ENCODE measurements at places on chromosomes 6 and 20.

- DNase-seq, result no peak
Observed at GRCh38 chr6:103122766-103123601, 1729.5 kb downstream of the GRIK2 start.

DNA sequence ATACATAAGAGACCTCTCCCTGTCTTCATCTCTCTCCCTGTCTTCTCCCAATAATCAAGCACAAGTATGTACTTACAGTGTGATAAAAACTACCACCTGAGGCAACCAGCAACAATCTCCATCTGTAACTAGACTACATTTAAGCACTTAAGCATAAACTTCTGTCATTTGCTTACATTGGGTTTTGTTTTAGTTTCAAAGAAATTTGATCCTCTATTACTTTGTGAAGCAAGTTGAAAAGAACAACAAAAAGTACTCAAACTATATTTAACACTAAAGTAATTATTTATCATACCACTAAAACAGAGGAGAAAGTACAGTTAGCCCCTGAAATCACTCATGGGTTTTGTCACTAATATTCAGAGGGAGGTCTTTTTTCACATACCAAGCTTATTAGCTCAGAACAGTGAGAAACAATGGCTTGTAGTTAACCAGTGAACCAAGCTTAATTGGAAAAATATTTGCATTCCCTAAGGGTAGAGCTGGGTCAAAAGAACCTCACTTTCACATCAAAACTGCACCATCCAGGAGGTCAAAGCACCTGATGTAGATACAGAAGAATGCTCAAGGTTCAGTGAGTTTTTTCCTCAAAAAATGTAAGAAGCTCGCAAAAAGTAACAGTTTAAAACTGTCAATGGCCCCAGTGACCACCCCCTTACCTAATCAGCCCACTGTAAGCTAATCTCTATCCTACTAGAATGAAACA lies 34.1 kb downstream of the DCDC2 start:
- DNase-seq, result no peak

DNA sequence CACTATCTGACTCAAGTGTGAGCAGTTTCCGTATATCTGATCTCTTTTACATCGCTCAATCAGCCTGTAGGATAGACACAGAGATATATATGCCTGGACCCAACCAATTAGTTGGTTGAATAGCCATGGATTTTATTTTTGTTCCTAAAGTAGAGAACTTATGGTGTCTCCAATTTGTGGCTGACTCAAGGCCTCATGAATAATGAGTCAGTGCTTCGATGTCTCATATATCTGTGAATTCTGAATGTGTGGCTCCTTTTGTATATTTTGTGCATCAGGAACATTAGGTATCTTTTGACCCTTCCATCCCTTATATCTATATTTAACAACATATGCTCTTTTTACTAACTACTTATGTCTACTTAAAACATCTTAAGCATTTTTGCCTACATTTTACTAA lies 64.5 kb downstream of the OR2B2 start:
- DNase-seq, result no peak

GRCh38 chr6:126983779-126984178 lies 134.7 kb upstream of the RSPO3 start:
- no peak for DNase-seq

GRCh38 chr6:148316308-148316707 lies 26.3 kb upstream of the SASH1 start:
- no peak for DNase-seq

- no peak for DNase-seq
Observed at GRCh38 chr20:49862607-49863200, 50.1 kb downstream of the SLC9A8 start.

DNA sequence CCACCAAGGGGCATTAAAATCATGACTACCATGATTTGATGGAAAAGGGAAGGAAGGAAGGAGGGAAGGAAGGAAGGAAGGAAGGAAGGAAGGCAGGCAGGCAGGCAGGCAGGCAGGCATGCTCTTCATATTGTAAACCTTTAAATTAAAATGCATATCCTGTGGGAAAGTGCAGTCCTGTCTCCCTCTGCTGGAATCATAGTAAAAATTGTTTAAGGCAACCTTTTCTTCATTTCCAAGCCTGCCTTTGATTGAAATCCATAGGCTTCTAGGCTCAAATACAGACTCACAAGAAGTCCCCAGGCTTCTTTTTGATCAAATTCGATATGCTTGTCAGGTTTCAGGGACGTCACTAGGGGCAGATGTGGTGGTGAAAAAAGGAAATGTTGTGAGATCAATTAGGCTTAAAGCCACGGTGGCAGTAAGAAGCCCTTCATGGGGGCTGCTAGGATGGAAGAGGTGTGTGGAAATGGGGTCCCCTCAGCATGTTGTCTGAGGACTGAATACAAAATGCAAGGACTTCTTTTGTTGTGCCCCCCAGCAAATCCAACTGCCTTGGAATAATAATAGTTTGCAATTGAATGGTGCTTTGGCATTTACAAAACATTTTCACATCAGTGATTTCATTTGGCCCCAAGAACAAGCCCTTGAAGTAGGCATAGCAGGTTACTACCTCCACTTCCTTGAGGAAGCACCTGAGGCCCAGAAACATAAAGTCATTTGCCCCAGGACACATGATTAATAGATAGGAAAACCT lies 25.6 kb upstream of the GABRR1 start:
- DNase-seq, result no peak

- DNase-seq, result no peak
Observed at GRCh38 chr6:142853244-142854180, 91.5 kb downstream of the HIVEP2 start.

DNA sequence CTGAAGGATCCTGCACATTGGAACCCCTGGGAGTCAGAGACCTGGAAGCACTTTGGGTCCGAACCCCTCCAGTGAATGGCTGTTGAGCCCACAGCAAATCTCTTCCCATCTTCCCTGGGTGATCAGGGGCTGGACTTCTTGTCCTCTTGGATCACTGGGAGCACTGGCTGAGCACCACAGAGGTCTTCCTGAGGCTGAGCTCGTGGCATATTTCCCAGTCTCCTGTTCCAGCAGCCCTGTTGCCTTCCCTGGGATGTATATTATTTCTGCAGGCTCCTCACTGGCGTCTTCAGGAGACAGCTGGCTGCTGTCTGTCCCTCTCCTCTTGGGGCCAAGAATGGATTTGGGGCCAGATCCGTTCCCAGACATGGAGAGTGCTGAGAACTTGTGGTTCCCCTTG lies 43.4 kb downstream of the PTK7 start:
- DNase-seq, result no peak

- DNase-seq, result peak; percentile 9
Observed at GRCh38 chr6:138455746-138456400, 43.4 kb downstream of the NHSL1 start.

DNA sequence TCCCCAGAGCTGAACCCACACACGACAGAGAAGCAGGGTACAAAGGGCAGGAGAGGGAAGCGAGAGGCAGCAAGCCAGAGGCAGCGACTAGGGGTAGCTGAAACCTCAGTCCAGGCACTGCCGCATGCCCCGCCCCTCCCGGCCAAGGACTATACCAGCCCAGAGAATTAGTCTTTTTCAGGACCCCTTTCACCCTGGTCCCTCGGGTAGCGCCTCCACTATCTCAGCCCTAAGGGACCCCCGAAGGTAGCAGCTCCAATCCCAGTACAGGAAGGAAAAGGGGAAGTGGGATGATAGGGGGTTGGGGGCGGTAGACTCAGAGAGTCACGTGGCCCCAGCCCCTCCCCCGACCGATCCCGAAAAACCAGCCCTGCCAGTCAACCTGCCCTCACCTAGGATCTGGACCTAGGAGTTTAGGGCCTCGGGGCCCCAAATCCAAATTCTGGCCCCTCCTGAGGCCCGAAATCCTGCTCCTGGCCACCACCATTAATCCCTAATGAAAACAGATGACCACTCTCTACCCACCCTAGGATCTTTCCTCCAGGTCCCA lies 1.3 kb downstream of the RGL2 start:
- DNase-seq, result no peak

GRCh38 chr20:38169636-38170193 lies 4.6 kb upstream of the TGM2 start:
- DNase-seq, result no peak

DNA sequence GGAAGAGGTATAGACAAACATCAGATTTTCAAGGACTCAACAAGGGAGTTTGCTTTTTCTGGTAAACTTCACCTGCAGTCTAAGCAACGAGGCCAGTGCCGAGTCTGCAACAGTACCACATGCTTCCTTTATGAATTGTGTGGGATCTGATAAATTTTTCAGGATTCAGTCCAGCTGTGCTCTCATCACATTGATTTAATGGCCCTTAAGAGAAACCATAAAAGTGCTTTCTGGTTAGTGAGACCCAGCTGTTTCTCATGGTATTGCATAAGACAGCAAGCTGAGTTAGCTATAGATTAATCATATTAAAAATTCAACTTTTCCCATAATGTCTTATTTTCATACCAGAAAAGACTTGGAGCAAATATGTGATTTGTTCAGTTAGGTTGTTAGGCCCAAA lies 291.4 kb downstream of the CENPW start:
- DNase-seq, result no peak

DNA sequence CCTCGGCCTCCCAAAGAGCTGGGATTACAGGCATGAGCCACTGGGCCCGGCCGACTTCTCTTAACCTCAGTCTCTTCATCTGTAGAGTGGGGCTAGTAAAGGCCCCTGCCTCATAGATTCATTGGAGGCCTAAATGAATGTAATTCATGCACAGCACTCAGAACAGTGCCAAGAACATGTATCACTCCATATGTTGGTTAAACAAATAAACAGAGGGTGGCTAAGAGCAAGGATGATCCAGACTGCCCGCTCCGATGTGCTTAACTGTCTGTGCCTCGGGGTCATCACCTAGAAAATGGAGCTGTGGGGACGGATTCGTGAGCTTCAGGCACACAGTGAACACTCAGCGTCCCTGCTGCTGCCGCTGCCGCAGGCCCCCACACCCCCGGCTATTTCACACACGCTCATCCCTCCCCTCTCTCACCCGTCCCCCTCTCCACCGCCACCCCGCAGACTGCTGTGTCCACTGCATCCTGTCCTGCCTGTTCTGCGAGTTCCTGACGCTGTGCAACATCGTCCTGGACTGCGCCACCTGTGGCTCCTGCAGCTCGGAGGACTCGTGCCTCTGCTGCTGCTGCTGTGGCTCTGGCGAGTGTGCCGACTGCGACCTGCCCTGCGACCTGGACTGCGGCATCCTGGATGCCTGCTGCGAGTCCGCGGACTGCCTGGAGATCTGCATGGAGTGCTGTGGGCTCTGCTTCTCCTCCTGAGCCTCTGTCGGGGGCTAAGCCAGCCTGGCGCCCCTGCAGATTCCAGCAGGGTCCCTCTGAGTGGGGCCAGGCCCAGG lies 14.8 kb downstream of the MDFI start:
- DNase-seq, result no peak

GRCh38 chr20:35287509-35288324 lies 3.1 kb upstream of the EIF6 start:
- DNase-seq, result no peak

DNA sequence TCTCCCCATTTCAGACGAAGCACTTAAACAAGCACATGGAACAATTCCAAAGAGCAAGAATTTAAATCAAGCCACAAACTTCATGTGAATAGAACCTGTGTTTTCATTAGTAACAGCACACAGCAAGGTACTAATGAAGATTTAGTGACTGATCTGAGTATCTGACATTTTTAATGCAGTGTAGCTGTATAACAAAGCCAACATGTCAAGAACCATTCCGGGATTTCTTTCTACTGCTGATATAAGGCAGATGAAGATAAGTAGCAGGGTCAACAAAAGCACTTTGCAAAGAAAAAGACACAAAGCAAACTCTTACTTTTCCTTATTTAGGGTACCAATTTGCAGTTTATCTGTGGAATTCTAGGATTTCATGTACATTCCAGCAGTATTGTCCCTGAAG lies 11.3 kb downstream of the SLC17A5 start:
- no peak for DNase-seq

GRCh38 chr20:2133318-2134183 lies 31.9 kb downstream of the STK35 start:
- no peak for DNase-seq

DNA sequence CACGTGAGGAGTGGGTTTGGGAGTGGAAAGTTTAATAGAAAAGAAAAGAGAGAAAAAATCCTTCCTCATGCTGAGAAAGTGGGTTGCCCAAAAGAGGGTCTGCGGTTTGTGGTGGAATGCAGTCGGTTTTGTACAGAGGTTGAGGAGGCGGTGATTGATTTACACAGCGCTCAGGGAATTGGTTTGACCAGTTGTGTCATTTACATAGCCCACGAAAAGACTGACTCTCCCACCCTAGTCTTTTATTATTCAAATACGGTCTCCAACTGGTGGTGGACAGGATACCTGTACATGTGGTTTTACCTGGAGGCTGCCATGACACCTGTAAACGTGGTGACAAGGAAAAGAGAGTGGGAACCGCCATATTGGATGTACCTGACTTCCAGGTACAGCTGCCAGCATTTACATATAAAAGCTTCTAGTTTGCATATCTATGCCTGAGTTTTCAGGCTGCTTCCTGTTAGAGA lies 42.1 kb downstream of the HLA-DPB1 start:
- no peak for DNase-seq

GRCh38 chr20:50278684-50279531 lies 88.3 kb downstream of the CEBPB start:
- no peak for DNase-seq

- DNase-seq, result no peak
Observed at GRCh38 chr6:57207141-57207540, 15.0 kb downstream of the RAB23 start.

DNA sequence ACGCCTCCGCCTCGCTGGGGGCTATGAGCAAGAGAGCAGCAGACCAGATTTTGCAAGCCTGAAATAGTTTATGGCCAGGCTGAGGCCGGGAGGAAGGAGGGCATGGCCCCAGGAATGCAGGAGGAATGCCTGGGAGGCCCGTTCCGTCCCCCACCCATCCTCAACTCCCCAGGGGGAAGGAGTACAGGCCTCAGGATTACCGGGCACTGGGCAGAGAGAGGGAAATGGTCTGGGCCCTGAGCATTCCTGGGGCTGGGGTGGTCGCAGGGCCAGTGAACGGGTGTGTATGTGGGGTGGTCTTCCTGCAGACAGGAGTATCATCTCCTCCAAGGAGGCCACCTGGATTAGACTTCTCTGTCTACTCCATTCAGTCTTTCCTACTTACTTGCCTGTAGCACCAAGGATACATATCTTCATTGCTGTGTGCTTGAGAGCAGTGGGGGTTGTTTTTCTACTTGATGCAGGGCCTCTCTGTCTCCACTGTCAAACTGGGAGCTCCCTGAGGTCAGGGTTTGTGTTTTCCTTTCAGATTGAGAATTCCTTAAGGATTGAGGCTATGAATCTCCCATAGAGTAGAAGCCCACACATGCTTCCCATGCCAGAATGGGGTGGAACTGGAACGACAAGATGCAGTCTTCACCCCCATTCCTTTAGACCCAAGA lies 81.3 kb downstream of the VEGFA start:
- DNase-seq, result no peak

DNA sequence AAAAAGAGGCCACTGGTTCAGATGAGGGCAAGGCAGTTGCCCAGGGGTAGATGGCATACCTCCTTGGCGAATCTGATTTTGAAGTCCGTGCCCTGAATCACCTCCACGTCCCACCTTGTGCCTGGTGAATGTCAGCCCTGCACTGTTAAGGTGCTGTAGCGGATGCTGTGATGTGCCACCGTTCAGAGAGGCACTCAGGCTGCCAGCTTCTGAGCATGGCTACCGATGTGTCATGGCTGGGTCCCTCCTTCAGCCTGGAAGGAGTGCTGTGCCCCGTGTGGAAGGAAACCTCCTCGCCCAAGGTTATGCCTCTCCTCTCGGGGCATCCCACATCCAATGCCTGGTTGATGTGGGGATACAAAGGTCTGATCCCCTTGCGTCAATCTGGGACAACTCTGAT lies 43.6 kb downstream of the UST start:
- DNase-seq, result no peak

GRCh38 chr6:37275350-37275749 lies 17.4 kb upstream of the TMEM217 start:
- DNase-seq, result no peak

GRCh38 chr20:4370851-4371250 lies 350.9 kb upstream of the PRND start:
- no peak for DNase-seq

Measured in effector CD4-positive, alpha-beta T cell (primary cell).